ENCODE measurements at places on chromosomes 2 and 18. TPM values are rescaled to one million over a fixed set of nuclear protein-coding genes. Genes with fewer than 3 reads are reported as not detected.

DNA sequence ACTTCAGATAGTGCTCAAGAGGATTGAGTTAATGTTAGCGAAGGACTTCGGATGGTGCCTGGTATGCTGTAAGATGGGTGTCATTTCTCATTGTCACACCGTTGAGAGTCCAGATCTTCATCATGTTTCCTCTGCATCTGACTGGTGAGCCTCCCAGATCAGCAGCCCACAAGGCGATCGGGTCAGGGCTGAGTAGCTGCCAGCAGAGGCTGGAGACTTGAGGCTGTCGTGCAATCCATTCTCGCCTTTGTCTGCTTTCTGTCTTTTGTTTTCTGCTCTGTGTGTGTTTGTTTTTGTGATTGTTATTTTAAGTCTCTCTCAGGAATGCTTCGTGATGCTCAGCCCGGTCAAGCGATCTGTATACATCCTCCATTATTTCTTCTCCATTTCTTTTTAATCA is 95.8 kb downstream of the TGOLN2 start:
- DNase-seq: no peak

- no peak for DNase-seq
These were observed 15.6 kb downstream of the RNF144A start for GRCh38 chr2:6932828-6933227.

GRCh38 chr2:59461127-59461526 is 1092.3 kb downstream of the BCL11A start:
- DNase-seq: no peak

DNA sequence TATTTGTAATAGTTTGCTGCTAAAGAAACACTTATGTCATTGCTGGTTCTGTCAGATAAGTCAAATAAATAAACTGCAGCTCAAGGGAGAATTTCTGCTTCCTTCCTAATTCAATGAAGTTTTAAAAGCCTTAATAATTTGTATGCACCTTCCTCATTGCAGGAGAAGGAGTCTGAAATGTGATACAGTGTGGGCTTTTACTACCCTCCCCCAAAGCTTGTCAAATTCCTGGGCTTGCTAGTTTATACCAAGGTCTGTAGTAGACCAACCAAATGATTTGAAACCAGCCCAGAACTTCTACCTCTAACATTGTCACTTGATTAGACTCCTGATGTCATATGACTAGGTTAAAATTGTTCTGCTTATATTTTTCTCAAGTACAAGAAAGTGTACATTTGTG is 131.8 kb downstream of the DTNA start:
- DNase-seq: no peak

WDR33 gene
- 43.4 TPM for polyA plus RNA-seq

- DNase-seq: no peak
These were observed 48.3 kb upstream of the MYL1 start for GRCh38 chr2:210363261-210363660.
